LNCaP clone FGC (cell line): ENCODE measurements at places on chromosomes 7 and 10.

GRCh38 chr10:14652067-14652466, 122.6 kb downstream of the FAM107B start:
- no peak for DNase-seq

DNA sequence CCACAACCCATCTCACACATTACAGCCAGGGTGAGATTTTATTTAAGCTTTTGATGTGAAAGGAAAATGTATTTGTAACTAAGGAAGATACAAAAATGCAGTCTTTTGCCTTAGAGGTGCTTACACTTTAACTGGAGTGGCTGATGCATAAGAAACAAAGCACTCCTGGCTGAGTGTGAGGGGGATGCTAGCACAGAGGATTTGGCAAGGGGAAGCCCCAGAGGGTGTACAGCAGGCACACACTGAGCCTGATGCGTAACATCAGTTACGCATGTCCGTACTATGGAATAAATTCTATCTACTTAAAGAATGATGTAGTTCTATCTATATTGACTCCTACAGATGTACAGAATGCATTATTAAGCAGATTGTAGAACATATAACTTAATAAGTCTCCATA, 17.8 kb downstream of the GIMAP8 start:
- DNase-seq: no peak

- peak; percentile 32 for DNase-seq
Observed at GRCh38 chr7:106736508-106737201, 75.7 kb upstream of the CCDC71L start.

GRCh38 chr7:128697302-128697905, 25.3 kb downstream of the GARIN1A start:
- DNase-seq: no peak

DNA sequence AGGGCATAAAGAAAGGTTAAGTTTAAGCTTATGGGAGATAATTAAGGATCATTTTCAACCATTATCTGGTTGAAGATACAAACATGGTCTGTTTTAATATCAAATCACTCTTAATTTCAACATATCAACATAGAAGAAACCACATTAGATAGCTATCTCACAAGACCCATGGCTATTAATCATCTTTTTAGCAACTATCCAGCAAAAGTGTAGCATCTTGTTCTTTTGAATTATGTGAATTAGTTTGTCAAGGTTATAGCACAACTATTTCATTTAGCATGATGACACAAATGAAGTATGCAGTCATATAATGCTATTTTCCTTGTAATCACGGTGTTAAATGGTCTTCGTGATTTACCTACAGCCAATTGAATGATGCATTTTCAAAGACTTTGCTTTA, 58.9 kb upstream of the PPP1R9A start:
- DNase-seq: no peak

- DNase-seq: no peak
Observed at GRCh38 chr10:113473851-113474250, 79.0 kb upstream of the HABP2 start.

DNA sequence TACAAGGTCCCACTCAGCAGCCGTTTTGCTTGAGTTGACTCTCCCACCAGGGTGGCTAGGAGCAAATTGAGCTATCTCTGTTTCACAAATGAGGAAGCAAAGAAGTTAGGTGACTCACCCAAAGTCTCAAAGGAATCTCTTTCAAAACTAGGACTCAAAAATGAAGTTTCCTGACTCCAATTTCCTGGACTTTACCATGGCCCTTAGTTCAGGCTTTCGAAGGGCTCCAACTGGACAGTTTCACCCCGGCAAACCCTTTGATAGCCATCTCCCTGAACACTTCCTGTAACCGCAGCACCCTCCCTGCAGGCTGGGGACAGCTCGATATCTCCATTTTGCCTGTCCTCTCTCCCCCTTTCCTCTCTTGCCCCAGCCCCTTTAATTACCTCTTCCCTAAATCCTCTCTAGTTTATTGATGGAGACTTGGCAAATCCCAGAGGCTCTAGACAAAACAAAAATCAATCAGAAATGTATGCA, 4.7 kb upstream of the AFAP1L2 start:
- DNase-seq: no peak

GRCh38 chr7:64905547-64905946, 2.5 kb downstream of the ZNF273 start:
- no peak for DNase-seq

- DNase-seq: no peak
Observed at GRCh38 chr7:102085218-102085772, 201.4 kb upstream of the SH2B2 start.

DNA sequence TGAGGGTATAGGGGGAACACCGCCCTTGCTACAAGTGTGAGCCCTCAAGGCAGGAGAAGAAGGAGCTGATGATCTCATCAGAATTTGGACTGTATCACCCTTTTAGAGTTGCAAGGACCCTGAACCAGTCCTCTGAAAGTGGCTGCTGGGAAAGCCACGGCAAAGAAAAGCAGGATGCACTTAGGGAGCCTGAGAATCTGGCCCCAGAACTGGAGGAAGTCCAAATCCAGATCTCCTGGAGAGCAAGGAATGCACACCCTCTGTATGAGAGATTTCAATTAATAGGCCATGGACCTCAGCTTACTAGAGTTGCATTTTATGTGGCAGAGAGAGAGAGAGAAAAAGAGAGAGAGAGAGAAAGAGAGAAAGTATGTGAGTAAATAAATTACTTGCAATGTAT, 662.9 kb downstream of the CCSER2 start:
- DNase-seq: no peak

GRCh38 chr7:156014808-156015207, 202.5 kb upstream of the SHH start:
- DNase-seq: no peak

DNA sequence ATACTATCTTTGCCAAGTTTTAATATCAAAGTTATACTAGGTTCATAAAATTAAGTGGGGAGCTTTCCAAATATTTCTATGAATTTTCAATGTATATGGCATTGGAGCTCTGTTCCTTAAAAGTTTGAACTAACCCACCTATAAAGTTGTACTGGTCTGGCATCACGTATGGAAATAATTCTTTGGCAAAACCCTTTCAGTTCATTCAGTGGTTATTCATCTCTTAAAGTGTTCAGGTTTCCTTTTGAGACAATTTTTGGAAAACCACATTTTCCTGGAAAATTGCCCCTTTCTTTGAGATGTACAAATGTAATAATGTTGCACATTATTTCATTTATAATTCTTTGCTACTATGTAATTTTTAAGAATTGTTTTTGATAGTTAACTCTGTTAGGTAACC, 62.5 kb upstream of the INPP5A start:
- DNase-seq: no peak

GRCh38 chr7:10469476-10469875, 504.2 kb upstream of the PHF14 start:
- no peak for DNase-seq

GRCh38 chr7:78850093-78850740, 603.2 kb downstream of the MAGI2 start:
- no peak for DNase-seq

DNA sequence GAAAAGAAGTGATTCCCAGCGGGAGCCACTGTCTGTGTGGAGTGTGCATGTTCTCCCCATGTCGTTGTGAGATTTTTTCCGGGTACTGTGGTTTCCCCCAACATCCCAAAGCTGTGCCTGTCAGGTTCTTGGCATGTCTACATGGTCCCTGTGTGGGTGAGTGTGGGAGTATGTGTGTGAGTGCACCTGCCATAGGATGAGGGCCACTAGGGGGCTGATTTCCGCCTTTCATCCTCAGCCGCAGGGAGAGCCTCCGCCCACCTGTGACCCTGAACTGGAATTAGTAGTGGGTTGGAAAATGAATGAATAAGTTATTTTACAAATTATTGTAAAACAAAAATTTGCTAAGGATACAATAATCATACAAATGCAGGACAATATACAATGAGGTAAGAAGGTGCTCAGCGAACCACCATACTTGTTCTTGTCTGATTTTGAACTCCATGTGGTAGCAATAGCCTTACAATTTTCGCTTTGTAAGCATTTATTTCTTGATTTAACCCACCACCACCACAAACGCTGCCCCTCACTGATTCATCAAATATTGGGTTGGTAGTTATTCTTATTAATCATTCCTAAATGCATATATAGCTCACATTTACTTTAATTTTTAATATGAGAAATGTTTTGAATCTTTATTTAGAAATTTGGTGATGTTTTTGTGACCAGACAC, 641.2 kb upstream of the VSTM2A start:
- DNase-seq: no peak

DNA sequence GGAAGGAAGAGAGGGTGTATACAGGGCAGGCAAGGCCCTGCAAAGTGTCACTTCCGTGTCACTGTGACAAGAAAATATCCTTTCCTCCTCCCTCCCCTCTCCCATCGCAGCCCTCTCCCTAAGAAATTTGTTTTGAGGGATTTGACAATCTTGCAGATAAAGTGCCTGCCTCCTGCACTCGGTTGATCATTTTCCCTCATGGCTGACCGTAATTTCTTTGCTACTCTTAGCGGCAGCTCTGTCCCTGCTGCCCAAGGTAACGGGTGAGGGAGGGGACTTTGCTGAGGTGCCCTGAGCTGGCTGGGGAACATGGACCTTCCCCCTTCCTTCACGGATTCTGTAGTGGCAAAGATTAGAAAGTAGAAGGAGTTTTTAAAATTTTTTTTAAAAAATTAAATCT, 179.1 kb downstream of the TCF7L2 start:
- DNase-seq: no peak

GRCh38 chr10:114604357-114605130, 53.5 kb downstream of the ABLIM1 start:
- no peak for DNase-seq

- DNase-seq: no peak
Observed at GRCh38 chr10:64090865-64091264, 569.7 kb downstream of the REEP3 start.

DNA sequence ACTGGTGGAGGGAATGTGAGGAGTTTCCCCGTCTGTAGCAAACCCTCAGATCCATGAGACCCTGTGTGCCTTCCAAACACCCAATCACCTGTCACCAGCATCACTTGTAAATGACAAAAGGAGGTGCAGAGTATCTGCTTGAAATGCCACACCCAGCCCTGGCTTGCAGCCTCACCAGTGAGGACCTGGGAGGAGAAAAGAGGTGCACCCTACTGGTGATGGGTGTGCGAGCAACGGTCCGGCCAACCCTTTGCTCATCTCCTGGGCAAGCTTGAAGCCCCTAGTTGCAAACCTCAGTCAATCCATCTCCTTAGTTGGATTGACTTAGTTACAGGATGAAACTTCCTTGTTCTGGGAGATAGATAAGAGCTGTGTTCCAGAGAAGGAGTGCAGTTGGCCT, 62.4 kb upstream of the WAPL start:
- no peak for DNase-seq

DNA sequence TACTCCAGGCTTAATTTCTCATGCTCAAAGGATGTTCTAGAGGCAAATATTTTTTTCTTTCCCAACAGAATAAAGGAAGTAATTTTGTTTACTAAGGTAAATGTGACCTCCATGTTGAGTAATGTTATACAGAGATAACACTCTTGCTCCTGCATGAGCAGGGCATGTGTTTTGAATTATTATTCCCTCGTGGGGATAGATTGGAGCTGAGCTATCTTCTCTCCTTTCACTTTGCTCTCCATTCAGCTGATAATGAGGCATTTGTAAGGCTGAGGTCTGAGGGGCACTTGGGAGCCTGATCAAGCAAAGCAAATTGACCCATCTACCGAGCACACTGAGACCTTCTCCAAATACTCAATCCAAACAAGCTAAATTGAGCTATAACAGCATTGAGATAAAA, 50.7 kb upstream of the GHITM start:
- DNase-seq: no peak

DNA sequence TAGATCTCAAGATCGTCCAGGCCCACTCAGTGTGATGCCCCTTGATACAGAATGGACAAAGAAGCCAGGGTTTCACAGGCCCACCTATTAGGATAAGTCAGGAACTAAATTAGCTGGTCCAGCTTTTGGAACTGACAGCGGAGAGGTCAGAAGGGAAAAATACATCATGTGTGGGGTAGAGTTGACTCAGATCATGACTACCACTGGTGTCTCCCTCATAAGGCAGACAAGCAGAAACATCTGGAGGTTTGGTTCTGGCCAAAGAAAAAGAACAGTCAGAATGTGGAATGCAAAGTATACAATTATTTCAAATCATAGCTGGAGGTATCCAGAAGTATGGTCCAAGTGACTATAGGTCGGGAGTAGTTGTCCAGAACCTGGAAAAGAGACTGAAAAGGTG, 621.1 kb upstream of the CELF2 start:
- DNase-seq: no peak

DNA sequence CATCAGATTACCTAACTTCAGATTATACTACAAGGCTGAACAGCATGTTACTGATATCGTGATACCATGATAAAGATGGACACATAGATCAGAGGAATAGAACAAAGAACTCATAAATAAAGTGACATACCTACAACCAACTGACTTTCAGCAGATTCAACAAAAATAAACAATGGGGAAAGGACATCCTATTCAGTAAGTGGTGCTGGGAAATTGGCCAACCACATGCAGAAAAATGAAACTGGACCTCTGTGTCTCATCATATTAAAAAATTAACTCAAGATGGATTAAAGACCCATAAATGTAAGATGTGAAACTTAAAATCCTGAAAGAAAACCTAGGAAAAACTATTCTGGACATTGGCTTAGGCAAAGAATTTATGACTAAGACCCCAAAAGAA, 158.6 kb downstream of the ZEB1 start:
- DNase-seq: no peak

GRCh38 chr10:32795598-32796183, 162.3 kb downstream of the ITGB1 start:
- DNase-seq: peak; percentile 14

GRCh38 chr10:98745645-98746044, 298.9 kb upstream of the HPS1 start:
- no peak for DNase-seq

- no peak for DNase-seq
Observed at GRCh38 chr7:38929460-38930171, 20.6 kb upstream of the VPS41 start.

DNA sequence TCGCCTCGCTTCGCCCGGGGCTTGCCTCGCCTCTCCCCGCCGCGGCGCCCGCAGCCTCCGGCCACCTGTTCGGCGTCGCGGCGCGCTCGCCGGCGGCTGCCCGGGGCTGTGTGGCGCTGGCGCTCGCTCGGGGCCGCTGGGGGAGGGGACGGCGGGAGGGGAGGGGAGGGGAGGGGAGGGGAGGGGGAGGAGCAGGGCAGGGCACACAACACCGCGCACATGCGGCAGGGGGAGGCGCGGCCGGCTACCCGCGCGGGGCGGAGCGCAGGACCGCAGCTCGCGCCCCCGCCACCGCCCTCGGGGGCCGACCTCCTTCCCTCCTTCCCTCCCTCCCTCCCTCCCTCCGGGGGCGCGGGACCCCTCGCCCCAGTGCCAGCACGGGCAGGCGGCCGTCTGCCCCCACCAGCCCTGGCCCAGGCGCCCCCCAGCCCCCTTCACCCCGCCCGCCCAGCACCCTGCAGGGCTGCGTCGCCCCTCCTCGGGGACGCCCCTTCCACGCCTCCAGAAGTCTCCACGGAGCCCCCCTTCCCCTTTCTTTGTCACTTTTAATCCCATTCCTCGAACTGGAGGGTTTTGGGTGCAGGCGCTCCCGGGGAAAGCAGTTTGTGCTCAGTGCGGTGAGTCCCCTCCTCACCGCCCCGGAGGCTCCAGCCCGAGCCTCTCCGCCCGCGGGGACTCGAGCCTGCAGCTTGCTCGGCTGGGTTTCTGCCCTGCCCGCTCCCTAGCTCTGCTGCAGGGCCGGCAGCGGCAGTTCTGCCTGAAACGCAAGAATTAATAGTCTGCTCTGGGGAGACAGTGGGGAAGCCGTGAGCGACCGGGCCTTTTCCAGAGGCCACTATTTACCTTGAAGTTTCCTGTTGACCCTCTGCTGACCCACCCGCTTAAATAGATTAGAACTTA, at the start of gene PARD3:
PARD3 (minus strand) TSS at position 112 of the 900 bp plus-strand sequence. CDS start 301 bp downstream, outside the sequence.
- no peak for DNase-seq
